ENCODE measurements at places on chromosomes 6 and 20. TPM values are rescaled to one million over a fixed set of nuclear protein-coding genes. Genes with fewer than 3 reads are reported as not detected.

Gene PHACTR3
- polyA plus RNA-seq, result 5.8 TPM

DNA sequence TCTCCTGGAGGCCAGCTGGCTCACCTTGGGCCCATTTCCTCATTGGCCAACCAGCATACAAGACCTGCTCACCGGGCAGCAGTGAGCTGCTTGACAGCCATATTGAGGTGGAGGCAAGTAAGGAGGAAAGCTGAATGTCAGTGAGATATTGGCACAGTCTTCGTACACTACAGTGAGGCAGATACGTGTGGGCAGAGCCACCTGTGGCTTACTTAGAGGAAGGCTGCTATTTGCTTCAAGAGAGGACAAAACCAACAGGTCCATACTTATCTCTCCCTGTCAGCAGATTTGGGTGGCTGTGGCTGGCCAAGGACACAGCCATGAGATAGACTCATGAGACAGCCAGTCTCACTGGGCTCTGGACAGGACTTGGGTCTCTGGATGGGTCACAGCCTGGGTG is 15.1 kb upstream of the MCM3 start:
- no peak overlapping the region for H3K27ac ChIP-seq
- no peaks in the 10 kb centered on the region for H3K4me1 ChIP-seq
- no peaks in the 10 kb centered on the region for H3K27me3 ChIP-seq
- H3K4me3 ChIP-seq, result no peak overlapping the region
- H3K36me3 ChIP-seq, result no peaks in the 10 kb centered on the region
- no peak for DNase-seq

DNA sequence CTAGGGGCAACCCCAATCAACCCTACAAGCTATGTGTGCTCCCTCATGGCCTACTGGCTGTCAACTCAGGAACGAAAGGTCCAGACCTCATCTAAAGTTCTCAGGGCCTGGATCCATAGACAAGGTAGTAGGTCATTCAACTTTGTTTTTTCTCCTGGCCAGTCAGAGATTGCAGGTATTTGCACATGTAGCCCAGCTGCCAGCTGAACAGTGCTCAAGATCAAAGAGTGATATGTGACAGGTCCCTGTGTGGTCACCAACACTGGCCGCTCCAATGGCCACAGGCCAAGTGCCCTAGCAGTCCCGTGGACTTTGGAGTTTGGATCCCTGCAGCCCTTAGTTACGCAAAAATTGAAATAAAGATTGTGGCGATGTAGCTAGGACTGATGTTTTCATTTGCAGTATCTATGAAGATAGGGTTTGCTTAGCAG is 60.6 kb upstream of the ATXN1 start:
- no peaks in the 10 kb centered on the region for H3K36me3 ChIP-seq
- H3K4me3 ChIP-seq, result no peak overlapping the region
- no peak for DNase-seq
- no peaks in the 10 kb centered on the region for H3K4me1 ChIP-seq

DNA sequence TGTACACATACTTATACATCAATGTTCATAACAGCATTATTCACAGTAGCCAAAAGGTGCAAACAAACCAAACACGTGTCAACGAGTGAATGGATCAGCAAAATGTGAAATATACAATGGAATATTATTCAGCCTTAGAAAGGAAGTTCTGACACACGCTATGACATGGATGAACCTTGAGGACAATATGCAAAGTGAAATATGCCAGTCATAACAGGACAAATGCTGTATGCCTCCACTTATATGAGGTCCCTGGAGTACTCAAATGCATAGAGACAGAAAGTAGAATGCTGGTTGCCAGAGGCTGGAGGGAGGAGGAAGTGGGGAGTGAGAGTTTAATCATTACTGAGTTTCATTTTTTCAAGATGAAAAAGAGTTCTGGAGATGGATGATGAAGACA is 37.8 kb upstream of the IGF2R start:
- H3K36me3 ChIP-seq, result no peaks in the 10 kb centered on the region
- peaks cover 10% of the 10 kb centered on the region for H3K4me1 ChIP-seq
- H3K4me3 ChIP-seq, result no peak overlapping the region
- no peaks in the 10 kb centered on the region for H3K27me3 ChIP-seq
- DNase-seq, result no peak

DNA sequence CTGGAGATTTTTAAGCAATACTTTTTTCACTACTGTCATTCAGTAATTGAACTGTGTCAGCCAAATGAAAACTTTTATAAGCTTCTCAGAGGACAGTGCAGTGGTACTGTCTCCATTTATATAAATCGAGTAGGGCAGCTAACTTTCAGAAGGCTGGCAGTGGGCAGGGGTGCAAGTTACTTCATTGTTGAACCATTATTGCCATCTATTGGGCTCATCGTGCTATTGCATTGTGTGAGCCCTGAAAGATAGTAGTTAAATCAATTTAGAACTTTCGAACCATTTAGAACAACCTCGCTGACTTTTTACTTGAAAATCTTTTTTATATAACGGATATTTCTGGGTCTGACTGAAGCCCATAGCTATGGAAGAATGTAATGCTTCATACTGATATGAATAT is 347.8 kb upstream of the PLCB4 start:
- no peak overlapping the region for H3K27ac ChIP-seq
- no peak overlapping the region for H3K4me3 ChIP-seq
- no peak for DNase-seq

Measured in ovary (tissue), 10 donors.